ENCODE measurements at places on chromosomes 16 and 17. TPM values are rescaled to one million over a fixed set of nuclear protein-coding genes. Genes with fewer than 3 reads are reported as not detected.

The FOXC2 gene
- total RNA-seq, result not detected

The NEUROD2 gene
- not detected for total RNA-seq

The MYL4 gene
- total RNA-seq, result not detected

The SLC38A8 gene
- total RNA-seq, result not detected

The FBF1 gene
- 18.1 TPM for total RNA-seq

The C17orf67 gene
- 3.6 TPM for total RNA-seq

Data from activated CD4-positive, alpha-beta memory T cell treated with anti-CD3 and anti-CD28 coated beads for 36 hours (primary cell).